ENCODE measurements at places on chromosomes 5 and 9.

DNA sequence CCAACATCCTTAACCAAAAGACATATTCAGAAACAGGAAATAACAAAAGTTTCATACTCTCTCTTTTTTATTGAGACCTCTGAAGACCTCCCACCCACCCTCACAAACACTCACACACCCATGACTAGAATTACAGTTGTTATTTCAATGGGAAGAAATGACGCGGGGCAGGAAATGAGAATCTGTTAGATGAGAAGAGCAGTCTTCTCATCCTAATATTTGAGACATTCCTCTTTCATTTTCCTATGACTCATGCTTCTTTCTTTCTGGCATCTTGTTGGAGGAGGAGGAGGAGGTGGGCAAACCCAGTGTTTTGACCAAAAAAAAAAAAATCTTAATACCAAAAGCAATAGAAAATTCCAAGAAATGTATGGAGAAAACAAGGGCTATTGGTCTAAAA lies 179.5 kb upstream of the TARS1 start:
- no peak for DNase-seq

DNA sequence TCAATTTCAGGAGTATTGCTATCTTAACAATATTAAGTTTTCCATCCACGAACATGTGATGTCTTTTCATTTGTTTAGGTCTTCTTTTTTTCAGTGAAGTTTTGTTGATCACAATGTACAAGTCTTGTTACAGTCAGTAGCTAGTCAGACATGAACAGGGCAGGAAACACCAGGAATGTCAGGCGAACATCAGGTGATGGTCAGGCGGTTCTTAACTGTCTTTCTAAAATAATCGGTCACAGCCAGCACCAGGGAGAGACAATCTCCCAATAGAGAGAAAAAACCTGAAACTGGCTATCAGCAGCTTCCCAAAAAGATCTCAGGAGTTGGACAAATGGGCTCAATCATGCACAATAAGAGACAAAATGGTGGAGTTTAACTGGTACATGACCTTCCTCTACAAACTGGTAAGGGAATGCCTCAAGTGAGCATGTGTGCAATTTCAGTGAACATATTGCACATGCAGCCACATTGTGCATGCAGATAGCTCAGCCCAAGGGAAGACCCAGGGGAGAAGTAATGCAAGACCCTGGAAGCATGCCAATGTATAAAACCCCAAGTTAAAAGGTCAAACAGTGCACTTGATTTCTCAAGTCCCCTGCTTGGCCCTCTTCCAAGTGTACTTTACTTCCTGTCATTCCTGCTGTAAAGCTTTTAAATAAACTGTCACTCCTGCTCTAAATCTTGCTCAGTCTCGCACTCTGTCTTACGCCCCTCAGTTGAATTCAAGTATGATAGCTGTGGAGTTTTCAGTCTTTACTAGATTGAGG lies 176.1 kb upstream of the RASEF start:
- DNase-seq: no peak

GRCh38 chr5:107766439-107766838 lies 95.7 kb upstream of the EFNA5 start:
- no peak for DNase-seq

DNA sequence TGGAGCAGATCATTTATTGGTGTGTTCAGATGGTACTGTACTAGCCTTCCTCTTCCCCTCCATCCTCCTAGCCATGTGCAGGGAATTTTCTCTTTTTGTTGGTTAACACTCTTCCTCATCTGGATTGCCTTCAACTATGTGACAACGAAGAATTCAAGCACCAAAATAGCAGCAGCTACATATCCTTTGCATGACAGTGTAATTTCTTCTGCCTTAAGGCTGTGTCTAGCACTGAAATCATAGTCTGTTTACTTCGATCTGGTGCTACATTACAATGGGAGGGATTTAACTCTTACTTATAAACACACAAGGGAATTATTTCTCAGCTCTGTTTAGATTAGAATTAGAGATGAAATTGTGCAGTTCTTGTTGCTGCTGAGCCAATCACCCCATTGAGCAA lies 260.4 kb downstream of the ARL15 start:
- DNase-seq: no peak

DNA sequence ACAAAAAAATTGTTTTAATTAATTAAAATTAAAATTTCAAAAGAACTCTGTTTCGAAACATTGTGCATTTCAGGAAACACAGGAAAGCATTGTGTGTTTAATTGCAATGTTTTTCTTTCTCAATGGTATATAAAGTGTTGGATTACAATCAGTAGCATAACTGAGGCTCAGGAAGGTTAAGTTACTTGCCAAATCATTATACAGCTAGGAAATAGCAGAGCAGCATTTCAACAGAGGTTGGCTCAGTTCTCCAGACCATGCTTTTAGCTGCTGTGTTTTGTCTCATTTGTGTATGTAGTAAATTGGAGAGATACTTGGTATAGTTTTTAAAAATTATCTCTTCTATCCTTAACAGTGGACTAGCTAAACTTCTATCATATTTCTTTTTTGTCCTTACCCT lies 30.0 kb upstream of the CAMLG start:
- no peak for DNase-seq

GRCh38 chr9:13975611-13976290 lies 338.2 kb downstream of the NFIB start:
- DNase-seq: no peak

DNA sequence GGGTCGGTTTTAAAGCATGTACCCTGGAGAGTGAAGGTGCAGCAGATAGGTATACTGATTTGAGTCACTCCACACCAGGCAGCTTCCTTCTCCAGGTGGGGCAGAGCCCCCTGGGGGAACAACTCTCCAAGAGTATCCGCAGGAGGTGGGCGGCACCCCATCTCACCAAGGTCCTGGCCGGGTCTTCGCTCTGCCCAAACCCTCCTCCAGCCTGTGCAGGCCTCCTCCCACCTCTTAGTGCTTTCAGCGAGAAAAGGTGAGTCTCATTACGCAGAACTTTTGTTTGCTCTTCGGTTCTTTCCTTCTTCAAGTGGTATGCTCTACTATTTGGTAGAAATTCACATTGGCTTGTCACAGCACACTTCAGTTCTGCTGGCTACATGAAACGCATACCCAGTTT lies 13.7 kb downstream of the SPACA9 start:
- no peak for DNase-seq

DNA sequence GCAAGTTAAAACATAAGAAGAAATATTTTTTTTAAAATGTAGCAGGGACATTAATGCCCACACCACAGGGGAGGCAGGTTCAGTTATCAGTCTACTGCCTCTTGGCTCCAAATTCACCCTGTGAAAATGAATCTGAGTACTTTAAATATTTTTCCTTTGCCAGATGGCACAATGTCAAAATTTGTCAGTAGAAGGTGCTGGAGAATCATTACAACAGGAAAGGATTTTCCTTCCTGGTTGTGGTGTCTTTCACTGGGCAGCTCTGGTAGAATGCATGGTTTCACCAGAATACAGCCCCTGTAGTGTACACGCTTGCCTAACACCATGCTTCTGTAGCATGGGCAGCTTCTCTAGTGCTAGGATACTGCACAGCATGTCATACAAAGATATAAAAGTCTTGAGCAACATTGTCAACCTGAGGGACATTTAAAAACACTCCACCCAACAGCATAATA lies 9.7 kb upstream of the SREK1 start:
- DNase-seq: no peak

GRCh38 chr5:72228960-72229359 lies 91.1 kb downstream of the MRPS27 start:
- no peak for DNase-seq

DNA sequence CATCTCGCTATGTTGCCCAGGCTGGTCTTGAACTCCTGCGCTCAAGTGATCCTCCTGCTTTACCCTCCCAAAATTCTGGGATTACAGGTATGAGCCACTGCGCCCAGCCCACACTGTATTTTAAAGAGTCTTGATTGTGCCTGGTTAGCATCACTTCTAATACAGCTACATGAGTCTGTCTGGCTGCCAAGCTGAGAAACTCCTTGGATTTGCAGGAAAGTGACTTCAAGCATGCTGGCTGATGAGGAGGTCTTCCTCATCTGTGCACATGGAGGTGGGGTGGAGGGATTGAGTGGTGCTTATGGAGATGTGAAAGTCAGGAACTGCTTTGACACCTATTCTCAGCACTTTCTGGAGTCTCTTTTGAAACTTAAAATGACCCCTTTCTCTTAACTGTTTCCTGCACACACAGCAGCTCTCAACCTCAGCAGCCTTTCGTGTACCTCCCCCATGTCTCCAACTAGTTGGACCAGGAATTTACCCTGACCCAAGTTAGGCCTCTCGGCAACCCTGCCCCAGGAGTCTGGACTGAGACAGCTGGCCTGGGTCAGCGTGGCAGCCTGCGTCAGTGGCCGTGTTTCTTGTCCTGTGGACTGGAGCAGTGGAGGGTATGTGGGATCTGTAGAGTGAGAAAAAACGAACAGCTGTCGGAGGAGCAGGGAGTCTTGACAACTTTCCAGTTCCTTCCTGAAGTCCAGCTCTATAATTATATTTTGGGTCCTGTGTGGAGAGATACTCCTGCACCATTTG lies 72.5 kb downstream of the ACER2 start:
- no peak for DNase-seq

GRCh38 chr5:173625673-173626504 lies 9.4 kb upstream of the BOD1 start:
- DNase-seq: no peak

GRCh38 chr5:85293145-85293785 lies 908.6 kb upstream of the EDIL3 start:
- no peak for DNase-seq

GRCh38 chr5:118371973-118372831 lies 616.1 kb downstream of the DTWD2 start:
- no peak for DNase-seq

GRCh38 chr9:110364451-110364850 lies 26.8 kb upstream of the TXNDC8 start:
- DNase-seq: no peak

DNA sequence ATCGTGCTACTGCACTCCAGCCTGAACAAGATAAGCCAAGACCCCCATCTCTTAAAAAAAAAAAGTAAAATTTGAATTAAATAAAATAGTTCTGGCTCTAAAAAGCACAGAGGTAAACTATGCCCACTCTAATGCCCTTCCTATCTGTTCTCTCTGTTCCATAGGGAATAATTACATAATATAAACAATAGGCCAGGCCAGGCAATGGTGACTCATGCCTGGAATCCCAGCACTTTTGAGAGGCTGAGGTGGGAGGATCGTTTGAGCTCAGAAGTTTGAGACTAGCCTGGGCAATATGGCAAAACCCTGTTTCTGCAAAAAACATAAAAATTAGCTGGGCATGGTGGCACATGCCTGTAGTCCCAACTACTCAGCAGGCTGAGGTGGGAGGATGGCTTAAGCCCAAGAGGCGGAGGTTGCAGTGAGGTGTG lies 47.4 kb downstream of the MYO10 start:
- no peak for DNase-seq

DNA sequence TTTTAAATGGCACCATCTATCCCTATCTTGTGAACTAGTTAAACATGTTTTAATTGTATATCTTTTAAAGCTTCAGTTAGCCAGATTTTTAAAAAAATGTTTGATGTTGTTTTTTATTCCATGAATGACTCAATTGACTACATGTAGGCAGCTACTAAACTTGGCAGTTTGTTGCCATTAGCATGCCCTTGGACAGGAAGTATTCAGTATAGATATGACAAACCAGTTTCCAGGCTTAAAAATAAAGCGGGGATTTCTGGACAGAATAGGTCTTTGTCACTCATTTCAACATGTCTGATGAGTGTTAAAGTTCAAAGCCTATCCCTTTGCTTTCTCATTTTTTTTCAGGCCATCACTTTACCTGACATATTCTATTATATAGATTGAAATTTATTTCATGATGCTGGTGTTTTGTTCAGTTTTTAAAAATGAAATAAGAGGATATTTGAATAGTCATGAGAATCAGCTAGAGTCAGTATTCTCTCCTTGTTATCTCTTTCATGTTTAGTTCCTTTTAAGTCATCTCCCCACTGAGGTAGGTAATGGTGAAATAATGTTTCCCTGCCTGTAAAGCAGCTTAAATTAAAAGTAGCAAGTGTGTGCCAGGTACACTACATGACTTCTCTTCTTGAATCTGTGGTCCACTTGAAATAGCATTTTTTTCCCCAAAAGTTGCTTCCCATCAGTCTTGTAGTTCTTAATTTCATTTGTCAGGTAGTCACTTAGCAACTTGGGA lies 11.9 kb downstream of the TNFAIP8 start:
- DNase-seq: no peak

GRCh38 chr9:134678666-134679443 lies 37.3 kb downstream of the COL5A1 start:
- DNase-seq: no peak

DNA sequence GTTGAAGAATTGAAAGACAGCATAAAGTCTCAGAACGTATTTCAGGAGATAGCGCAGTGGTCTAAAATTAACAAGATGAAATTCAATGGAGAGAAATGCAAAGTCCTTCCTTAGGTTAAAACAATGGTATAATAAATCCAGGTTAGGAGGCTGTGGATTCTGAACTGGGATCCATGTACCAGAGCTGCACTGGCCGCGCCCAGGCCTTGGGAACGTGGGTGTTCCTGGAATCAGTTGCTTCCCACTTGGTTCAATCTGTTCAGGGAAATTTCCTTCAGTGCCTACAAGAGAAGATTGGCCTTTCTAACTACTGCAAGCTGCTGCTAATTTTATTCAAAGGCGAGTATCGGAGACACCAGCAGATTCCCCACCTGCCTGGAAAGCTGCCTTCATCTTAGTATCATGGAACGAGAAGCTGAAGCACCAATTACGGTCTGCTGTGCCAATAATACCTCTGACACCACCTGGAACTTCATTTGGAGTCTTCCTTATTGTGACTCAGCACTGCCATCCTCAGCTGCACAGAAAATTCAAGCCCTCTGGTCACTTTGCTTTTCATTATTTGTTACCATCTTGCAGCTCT lies 14.3 kb upstream of the CTNND2 start:
- no peak for DNase-seq

- DNase-seq: no peak
Observed at GRCh38 chr9:738209-738915, 103.1 kb upstream of the DMRT1 start.

- no peak for DNase-seq
Observed at GRCh38 chr9:100473276-100474081, 530 bp downstream of the TMEFF1 start.

- DNase-seq: no peak
Observed at GRCh38 chr5:60505373-60506171, 194.4 kb downstream of the DEPDC1B start.

DNA sequence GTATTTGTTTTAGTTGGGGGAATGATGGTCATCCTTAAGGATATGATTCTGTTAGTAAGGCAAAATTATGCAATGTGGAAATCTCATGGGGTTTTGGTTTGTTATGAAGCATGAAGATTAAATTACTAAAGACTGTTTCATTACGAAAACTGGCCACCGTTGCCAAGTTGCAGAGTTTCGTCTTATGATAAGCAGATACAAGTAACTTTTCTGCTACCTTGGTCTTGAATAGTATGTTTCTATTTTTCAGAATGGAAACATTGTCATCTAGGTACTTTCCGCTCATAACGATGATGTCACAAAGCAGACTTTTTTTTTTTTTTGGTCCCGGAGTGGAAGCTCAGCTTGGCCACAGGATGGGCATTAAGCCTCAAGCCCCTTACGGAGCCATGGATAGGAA lies 4.2 kb downstream of the CCNI2 start:
- DNase-seq: no peak

GRCh38 chr9:111298731-111299598 lies 31.1 kb downstream of the OR2K2 start:
- peak; percentile 46 for DNase-seq

GRCh38 chr5:65327582-65327981 lies 154.1 kb downstream of the ADAMTS6 start:
- DNase-seq: no peak

- no peak for DNase-seq
Observed at GRCh38 chr5:135568923-135569360, 9.8 kb downstream of the CXCL14 start.

Measured in NCI-H1930 (cell line).